Activated CD4-positive, CD25-positive, alpha-beta regulatory T cell treated with anti-CD3 and anti-CD28 coated beads, Interleukin-2, amount 50 U/mL, for 16 hours (primary cell): ENCODE measurements at places on chromosomes 7 and 10.

- DNase-seq, result no peak
Observed at GRCh38 chr7:69656890-69657289, 58.6 kb downstream of the AUTS2 start.

DNA sequence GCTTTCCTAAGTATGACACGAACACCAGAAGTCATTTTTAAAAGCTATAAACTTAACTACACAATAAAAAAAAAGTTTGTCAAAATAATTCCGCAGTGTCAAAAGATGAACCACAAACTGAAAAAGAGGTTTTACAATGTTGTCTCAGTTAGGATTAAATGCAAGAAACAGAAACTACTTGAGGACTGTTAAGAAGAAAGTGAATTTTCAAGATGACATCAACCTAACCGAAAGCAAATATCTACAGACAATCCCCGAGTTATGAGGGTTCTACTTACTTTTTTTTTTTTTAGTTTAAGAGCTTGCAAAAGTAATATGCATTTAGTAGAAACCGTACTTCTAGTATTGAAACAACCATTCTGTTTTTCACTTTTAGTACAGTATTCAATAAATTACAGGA is 62.3 kb downstream of the TFPI2 start:
- no peak for DNase-seq

- no peak for DNase-seq
Observed at GRCh38 chr10:23441251-23441650, 2.4 kb downstream of the OTUD1 start.

GRCh38 chr7:155805826-155806095 is 6.5 kb downstream of the SHH start:
- no peak for DNase-seq

DNA sequence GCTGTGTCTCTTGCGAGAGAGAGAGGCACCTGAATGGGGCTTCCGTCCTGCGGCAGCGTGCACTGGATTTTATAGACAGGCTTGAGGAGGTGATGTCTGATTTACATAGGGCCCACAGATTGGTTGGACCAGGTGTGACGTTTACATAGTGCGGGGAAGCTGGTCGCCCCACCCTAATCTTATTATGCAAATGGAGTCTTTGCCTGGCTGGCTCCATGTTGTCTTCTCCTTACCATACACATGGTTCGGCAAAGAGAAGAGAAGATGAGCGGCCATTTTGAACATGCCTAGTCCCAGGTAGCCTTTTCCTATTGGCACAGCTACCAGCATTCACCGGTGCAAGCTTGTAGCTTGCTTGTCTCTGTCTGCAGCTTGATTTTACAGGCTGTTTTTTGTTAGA is 238.5 kb upstream of the GALNT17 start:
- DNase-seq, result no peak

GRCh38 chr7:100609958-100610357 is 2.4 kb upstream of the MOSPD3 start:
- no peak for DNase-seq

GRCh38 chr7:157557263-157557662 is 220.5 kb downstream of the DNAJB6 start:
- no peak for DNase-seq

GRCh38 chr7:140294454-140294853 is 103.9 kb downstream of the SLC37A3 start:
- DNase-seq, result no peak

DNA sequence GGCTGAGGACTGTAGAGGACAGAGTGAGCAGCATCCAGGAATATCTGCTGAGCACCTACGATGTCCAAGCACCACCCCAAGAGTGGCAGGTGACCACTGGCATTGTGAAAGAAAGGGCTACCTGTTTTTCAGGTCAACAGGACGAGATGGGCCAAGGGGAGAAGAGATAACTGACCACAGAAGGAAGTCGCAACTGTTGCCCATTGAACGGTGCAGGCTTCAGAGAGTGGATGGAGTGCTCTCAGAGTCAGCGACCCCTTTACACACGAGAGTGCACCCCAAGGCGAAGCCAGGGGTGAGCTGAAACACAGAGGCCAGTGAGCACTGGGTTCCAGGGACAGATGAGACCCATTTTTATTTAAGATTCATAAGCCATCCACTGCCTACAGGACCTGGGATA is 42.3 kb downstream of the HIPK2 start:
- DNase-seq, result no peak

DNA sequence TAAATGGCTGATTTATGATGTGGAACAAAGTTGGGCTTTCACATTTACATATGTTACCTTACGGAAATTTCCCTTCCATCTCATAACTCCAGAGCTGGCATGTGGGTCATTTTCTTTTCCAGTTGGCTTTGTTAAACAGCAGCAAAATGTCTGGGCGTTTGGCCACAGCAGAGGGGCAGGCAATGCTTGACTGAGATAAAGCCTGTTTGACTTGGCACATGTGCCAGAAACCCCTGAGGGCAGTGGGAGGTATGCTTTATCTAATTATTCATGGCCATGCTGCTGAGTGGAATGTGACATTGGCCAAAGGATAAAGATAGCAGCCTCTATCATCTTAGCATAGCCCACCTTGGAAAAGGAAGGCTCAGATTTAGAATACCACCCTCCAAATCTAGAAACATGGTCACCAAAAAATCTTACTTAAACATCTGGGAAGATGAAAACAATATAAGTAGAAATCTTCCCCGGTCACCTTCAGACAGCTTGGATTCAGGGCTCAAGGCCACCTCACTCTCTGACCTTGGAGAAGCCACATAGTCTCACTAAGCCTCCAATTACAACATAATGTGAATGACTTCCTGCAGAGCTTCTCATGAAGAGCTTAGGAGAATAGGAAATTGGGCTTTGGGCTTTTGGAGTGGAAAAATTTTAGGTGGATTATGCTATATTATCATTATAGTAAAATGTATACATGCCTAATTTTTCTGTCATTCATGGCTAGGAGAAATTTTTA is 101.5 kb downstream of the GRM3 start:
- no peak for DNase-seq

DNA sequence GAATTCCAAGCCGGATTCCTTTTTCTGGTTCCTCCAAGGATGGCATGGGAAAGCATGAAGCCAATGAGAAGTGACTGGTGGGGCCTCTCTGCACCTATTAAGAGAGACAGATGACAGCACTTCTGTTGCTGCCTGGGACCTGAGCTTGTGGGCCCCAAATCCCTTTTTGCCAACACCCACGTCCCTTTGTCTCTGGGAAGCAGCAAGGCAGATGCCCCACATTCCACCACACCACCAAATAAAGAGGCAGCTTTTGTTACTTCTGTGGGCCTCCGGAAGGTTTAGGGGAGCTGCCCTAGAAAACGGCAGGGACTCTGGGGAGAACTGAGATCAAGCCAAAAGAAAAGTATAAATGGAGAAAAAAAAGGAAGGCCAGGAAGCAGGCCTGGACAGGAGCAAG is 3.4 kb downstream of the CCDC136 start:
- no peak for DNase-seq
